ENCODE measurements at places on chromosomes 13 and 19. TPM values are rescaled to one million over a fixed set of nuclear protein-coding genes. Genes with fewer than 3 reads are reported as not detected.

DNA sequence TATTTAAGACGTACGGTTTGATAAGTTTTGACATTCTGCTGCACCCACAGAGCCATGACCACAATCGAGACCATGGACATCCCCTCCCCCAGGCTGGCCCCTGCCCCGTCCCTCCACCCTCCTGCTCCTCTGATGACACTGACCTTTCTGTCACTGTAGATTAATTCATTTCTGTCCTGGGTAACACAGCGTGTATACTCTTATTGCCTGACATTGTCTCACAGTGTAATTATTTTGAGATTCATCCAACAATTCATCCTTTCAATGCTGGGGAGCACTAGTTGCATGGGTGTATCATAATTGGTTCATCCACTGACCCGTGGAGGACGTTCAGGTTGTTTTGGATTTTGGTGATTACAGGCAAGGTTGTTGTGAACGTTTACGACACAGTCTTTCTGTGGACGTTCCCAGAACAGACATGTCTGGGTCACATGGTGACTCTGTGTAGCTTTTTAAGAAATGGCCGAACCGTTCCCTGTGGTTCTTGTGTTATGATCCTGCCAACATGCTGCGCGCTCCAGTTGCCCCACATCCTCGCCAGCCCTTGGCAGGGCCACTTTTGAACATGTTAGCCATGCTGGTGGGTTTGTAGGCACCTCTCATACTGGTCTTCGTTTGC is 41.9 kb downstream of the C13orf46 start:
- DNase-seq = no peak
- H3K36me3 ChIP-seq = no peaks in the 10 kb centered on the region
- no peaks in the 10 kb centered on the region for H3K27me3 ChIP-seq

DNA sequence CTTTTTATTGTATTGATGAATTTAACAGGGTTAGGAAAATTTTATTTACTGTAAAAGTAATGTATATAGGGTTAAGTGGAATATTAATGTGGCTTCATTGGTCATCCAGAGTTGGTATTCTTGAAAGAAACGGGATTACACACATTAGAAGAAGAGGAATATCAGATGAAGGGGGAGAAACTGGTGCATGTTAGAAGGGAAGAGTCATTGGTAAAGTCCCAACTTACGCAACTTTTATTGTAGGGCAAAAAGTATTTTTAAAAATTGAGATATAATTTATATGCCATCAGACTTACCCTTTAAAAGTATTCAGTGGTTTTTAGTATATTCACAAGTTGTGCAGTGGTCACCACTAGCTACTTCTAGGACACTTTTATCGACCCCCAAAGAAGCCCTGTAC is 47.3 kb downstream of the DNAJC3 start:
- H3K27me3 ChIP-seq = no peaks in the 10 kb centered on the region
- no peak overlapping the region for H3K4me3 ChIP-seq

GRCh38 chr13:107395927-107396662 is 819.2 kb downstream of the LIG4 start:
- no peak for DNase-seq
- no peak overlapping the region for H3K27ac ChIP-seq
- no peaks in the 10 kb centered on the region for H3K36me3 ChIP-seq
- H3K27me3 ChIP-seq = no peaks in the 10 kb centered on the region

DNA sequence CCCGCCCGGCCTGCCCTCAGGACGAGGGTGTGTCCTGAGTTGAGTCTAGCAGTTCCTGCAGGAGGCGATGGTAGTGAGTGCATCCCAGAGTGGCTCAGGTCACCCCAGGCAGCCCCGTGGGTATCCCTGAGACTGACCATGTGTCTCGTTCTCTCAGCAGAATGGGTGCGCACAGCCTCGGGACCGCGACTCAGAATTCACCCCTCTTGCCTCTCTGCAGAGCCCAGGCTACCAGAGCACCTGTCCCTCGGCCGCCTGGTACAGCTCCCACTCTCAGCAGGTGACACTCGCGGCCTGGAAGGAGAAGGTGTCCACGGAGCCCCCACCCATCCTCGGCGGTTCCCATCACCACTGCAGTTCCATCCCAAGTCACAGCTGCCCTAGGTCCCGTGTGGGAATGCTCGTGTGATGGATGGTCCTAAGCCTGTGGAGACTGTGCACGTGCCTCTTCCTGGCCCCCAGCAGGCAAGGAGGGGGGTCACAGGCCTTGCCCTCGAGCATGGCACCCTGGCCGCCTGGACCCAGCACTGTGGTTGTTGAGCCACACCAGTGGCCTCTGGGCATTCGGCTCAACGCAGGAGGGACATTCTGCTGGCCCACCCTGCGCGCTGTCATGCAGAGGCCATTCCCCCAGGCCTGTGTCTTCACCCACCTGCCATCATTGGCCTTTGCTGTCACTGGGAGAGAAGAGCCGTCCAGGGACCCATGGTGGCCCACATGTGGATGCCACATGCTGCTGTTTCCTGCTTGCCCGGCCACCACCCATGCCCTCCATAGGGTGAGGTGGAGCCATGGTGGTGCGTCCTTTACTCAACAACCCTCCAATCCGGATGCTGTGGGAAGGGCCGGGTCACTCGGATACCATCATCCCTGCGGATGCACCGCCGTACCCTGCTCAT is 87.1 kb upstream of the MCF2L start:
- H3K36me3 ChIP-seq = peaks cover 4% of the 10 kb centered on the region
- H3K27me3 ChIP-seq = no peaks in the 10 kb centered on the region
- H3K4me1 ChIP-seq = no peaks in the 10 kb centered on the region
- H3K27ac ChIP-seq = no peak overlapping the region

- no peaks in the 10 kb centered on the region for H3K36me3 ChIP-seq
- no peak for DNase-seq
- H3K4me1 ChIP-seq = 0 out of 2 replicates have a peak, but pooled peaks cover 5% of the 10 kb centered on the region
- H3K27ac ChIP-seq = no peak overlapping the region
- no peak overlapping the region for H3K4me3 ChIP-seq
These were observed 6.8 kb downstream of the TLE6 start for GRCh38 chr19:2984215-2984528.

DNA sequence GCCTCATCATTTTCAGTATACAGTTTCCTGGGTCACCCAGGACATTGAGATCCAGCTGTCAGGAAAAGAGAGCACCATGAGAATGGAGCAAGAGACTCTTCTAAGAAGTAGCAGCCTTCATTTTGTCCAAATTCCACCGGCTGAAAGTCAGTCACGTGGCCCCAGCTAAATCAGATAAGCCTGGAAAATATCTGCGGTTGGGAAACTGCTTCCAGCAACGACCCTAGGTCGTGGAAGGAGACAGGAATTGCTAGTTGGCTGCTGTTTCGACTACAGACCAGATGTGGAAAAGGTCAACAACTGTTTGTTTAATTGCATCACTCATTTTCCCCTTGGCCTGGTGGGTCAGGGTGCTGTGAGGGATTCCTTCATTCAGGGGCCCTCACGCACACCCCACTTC is 107.0 kb downstream of the ZNF536 start:
- H3K27ac ChIP-seq = no peak overlapping the region
- H3K27me3 ChIP-seq = no peaks in the 10 kb centered on the region
- H3K36me3 ChIP-seq = no peaks in the 10 kb centered on the region
- no peak overlapping the region for H3K4me3 ChIP-seq
- DNase-seq = no peak
- H3K4me1 ChIP-seq = peaks cover 6% of the 10 kb centered on the region

CYP4F2 gene
- not detected for total RNA-seq

ACP7 gene
- total RNA-seq = 0.45 TPM
